ENCODE measurements at places on chromosomes 12 and 14. TPM values are rescaled to one million over a fixed set of nuclear protein-coding genes. Genes with fewer than 3 reads are reported as not detected.

The DAZAP2 gene
- total RNA-seq = 217 TPM

The RFLNA gene
- total RNA-seq = not detected

The PROX2 gene
- total RNA-seq = not detected

The ASB2 gene
- total RNA-seq = 0.10 TPM

The KLRG1 gene
- total RNA-seq = 1.1 TPM

The RNU4-1 gene
- total RNA-seq = under 0.01 TPM

The FLRT2 gene
- 35.6 TPM for total RNA-seq

The DPPA3 gene
- total RNA-seq = not detected

Measured in mammary microvascular endothelial cell (primary cell).